ENCODE measurements at places on chromosomes 7 and 10.

DNA sequence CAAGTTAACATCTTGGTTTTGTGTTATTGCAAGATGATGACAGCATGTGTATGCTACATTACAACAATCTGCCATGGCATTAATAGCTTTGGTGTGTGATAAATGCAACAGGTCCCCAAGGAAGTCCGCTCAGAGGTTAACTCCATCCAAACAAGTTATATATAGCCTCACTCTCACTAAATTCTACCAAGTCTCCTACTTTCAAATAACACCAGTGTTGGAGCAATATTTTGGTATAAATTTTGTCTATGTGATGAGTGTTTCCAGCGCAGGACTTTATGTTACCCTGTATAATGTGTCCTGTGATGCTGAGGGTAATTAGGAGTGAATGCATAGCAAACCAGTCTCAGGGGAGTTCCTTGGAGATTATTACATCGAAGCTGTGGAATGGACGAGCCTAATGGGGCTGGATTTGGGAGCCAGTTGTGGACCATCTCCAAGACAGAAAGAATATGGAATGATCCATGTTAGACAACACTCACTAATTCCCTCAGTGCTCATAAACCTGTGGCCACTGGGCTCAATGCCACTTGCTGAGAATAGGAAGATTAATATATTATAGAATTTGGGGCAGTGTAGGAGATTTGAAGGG, 127.6 kb upstream of the CXCL12 start:
- no peak for DNase-seq

GRCh38 chr7:157513682-157514081, 176.9 kb downstream of the DNAJB6 start:
- no peak for DNase-seq

DNA sequence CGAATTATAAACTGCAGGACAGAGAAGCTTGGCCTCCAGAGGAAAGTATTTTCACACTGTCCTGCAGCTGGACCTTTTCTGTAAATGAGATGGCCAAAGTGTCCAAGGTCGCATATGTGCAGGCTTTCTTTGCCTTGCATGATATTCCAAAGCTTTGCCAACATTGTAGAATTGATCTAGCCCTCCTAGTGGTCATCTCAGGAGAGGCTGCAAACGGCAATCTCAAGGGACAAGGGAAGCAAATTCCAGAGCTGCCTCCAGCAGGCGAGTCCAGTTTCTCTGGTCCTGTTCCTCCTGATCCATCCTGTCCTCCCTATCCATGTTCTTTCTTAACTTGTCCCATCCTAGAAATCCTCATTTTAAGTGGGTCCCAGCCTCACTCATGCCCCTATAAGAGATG, 373.4 kb upstream of the PCDH15 start:
- no peak for DNase-seq

DNA sequence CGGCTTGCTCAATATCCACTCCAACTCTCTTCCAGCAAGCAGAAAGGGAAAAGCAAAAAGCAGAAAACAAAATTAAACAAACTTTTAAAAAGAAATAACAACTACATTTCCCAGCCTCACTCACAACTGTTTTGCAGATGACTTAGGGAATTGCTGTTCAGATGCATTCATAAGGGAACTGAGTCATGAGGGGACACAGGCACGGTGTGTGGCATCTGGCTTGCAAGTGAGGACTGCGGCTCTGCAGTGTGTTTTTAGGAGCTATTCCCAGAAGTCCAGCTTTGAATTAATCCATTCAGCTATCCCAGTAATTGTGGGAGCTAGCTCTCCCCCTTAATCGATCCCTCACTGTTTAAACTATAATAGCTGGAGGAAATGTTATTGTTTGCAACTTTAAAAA, 30.3 kb downstream of the PTN start:
- DNase-seq, result no peak

- no peak for DNase-seq
Measured at GRCh38 chr7:4789194-4790077, 14.0 kb downstream of the AP5Z1 start.

DNA sequence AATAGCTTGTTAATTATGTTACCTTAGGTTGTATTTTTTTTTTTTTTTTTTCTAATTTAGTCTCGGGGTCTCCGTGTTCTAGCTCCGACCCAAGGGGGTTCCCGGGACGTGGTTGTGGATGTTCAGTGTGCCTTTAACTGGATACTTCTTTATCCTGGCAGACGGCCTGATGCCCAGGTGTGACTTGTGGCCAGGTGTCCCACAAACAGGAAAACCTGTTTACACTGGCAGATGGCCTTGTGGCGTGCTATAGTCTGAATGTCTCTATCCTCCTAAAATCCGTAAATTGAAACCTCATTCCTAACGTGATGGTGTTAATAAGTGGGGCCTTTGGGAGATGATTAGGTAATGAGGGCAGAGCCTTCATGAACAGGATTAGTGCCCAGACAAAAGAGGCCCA, 546.4 kb upstream of the C7orf33 start:
- DNase-seq, result no peak

GRCh38 chr10:13831711-13832141, 245.0 kb downstream of the PRPF18 start:
- DNase-seq, result no peak

DNA sequence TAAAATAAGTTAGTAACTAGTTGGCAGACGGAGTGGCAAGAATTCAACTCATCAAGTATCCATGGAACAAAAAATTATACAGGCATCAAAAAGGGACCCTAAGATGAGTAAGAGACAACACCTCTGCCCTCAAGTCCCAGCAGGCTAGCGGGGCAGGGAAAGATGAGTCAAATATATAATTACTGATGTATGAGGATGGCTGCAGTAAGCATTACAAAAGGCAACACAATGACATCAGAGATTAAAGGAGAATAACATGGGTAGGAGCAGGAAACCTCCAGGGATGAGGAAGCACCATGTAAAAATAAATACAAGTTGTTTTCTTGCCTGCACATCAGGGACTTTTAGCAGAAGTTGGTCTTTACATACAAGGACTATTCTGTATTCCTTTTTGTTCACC, 49.4 kb downstream of the SCRN1 start:
- DNase-seq, result no peak

Measured in AG04449 (cell line).